ENCODE measurements at places on chromosomes 11 and 22. TPM values are rescaled to one million over a fixed set of nuclear protein-coding genes. Genes with fewer than 3 reads are reported as not detected.

P2RX6 gene
- total RNA-seq: 0.27 TPM

MAPK8IP1 gene
- total RNA-seq: 3.6 TPM

BEST1 gene
- 0.77 TPM for total RNA-seq

BTG4 gene
- not detected for total RNA-seq

DNA sequence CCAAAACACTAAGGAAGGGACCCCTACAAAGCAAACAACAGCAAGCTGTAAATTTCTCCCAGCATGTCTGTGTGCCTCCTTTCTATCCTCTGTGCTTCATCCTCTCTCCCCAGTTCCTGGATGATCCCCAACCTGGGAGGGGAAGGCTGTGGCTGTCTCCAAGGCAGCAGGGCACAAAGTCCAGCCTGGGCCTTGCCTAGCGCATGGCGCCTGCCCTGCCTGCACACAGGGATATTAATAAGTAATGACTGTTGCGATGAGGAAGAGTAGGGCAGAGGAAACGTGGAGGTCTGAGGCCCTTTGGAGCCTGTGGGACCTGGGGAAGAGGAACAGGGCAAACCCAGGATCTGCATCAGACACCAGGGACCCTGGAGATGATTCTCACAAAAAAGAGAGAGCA is 2.0 kb downstream of the USH1C start:
- H3K36me3 ChIP-seq: no peaks in the 10 kb centered on the region
- H3K27me3 ChIP-seq: peaks cover 4% of the 10 kb centered on the region
- peak; percentile 88 for DNase-seq
- peak overlapping the region; percentile 86 for H3K27ac ChIP-seq
- H3K4me3 ChIP-seq: peak overlapping the region; percentile 57

DNA sequence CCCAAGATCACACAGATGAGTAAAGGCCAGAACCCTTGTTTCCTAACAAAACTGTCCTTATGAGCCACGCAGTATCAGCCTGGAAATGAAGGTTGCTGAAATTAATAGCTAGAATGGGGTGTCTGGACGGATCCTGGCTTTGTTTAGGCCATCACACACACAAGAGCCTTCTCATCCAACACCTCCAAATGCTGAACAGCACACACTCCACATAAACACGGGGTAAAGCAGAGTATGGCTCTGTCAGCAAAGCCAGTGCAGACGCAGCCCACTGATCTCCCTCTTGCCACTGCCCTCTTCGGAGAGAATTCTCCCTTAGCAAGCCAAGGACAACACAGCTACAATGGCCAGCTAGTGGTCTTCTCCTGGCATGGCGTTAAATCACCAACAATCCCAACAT is 392.6 kb upstream of the SYN3 start:
- no peaks in the 10 kb centered on the region for H3K27me3 ChIP-seq
- no peak overlapping the region for H3K27ac ChIP-seq
- no peak overlapping the region for H3K4me3 ChIP-seq
- H3K4me1 ChIP-seq: no peaks in the 10 kb centered on the region

KCNQ1OT1 gene
- 1.5 TPM for total RNA-seq

GRCh38 chr11:22065472-22065871 is 127.4 kb upstream of the ANO5 start:
- H3K4me1 ChIP-seq: no peaks in the 10 kb centered on the region
- no peaks in the 10 kb centered on the region for H3K36me3 ChIP-seq
- H3K4me3 ChIP-seq: no peak overlapping the region
- no peak for DNase-seq
- H3K27ac ChIP-seq: no peak overlapping the region
